GM23338 (cell line): ENCODE measurements at places on chromosomes 1 and 21. TPM values are rescaled to one million over a fixed set of nuclear protein-coding genes. Genes with fewer than 3 reads are reported as not detected.

The MYOG gene
- total RNA-seq, result not detected in 2 replicates

The TACSTD2 gene
- total RNA-seq, result 1.4 and 1.5 TPM in 2 replicates

- H3K27me3 ChIP-seq, result peaks cover 77% of the 10 kb centered on the region
- DNase-seq, result peak; percentile 88
- no peaks in the 10 kb centered on the region for H3K36me3 ChIP-seq
- peak overlapping the region; percentile 58 for H3K4me3 ChIP-seq
Observed at GRCh38 chr1:61079898-61080336, 2.4 kb upstream of the NFIA start.

DNA sequence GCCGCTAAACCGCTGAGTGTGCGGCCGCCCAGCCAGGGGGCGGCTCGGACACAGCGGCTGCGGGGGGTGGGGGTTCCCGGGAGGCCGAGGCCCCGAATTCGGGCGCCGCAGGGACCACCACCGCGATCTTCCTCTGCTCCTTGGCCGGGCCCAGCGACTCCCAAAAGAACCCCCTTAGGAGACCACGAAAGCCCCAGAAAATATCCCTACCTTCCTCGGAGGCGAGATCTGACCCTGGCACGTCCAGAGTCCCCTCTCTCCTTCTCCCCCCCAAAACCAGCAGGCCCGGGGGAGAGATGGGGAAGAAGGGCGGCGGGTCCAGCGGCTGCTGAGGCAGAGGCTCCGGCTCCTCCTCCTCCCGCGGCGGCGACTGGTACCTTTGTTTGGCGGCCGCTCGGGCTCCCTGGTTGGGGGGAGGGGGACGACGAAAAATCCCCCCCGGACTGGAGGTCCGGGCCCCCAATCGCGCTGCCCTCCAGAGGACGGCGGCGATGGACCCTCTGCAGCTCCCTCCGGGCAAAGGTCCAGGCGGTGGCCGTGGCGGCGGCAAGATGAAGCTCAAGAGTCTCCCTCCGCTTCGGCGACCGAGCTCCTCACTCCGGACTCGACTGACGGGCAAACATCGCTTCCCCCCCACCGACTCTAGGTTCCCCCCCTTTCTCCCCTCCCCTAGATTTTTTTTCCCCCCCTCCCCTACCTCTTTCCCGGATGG lies at the start of gene ARID4B:
TSS of gene ARID4B (minus strand) at position 621 of the 712 bp plus-strand sequence. CDS start 1,260 bp downstream, outside the sequence.
- H3K36me3 ChIP-seq, result no peaks in the 10 kb centered on the region
- H3K27me3 ChIP-seq, result no peaks in the 10 kb centered on the region
- no peak for DNase-seq
